ENCODE measurements at places on chromosomes 3 and 15.

DNA sequence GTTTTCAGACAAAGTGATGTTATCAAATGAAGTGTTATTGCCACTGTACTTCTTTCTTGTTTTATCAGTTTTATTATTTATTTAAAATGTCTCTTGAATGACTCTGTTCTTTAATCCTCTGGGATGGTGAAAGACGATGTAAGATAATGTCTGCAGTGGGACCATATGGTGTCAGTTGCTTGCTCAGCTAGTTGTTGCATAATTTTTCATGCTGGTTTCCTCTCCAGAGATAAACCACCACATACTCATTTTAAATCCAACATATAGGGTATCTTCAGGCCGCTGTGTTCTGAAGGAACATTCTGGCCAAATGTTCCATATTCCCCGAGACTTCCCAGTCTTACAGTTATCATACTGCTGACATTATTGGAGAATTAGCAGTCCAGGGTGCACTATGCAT is 75.9 kb downstream of the GABRG3 start:
- DNase-seq = no peak

DNA sequence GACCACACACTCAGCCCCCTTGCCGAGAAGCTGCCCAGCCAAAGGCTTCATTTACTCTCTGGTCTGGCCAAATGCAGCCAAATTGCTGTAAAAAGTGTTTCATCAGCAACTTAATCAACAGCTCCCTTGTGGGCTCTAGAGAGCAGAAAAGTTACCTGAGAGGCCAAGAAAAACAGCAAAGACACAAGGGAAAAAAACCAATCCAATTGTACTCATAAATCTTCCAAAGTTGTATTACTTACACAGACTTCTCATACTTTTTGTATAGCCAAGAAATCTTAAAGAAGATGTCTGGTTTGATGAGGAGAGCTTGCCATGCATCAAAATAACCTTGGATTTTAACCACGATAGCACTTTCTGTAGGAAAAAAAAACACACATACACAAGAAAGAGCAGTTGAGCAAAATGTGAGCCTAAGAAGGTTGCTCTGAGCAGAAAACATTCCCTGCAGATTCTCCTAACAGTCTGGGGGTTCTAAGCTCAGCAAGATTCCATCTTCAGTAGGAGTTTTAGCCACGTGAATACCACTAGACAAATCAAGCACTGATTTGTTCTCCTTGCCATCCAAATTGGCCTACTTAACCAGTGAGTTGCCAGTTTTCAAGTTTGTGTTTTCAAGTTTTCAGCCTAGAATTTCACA is 120.0 kb downstream of the CYP19A1 start:
- no peak for DNase-seq

- peak; percentile 23 for DNase-seq
These were observed 54.8 kb downstream of the ZBTB20 start for GRCh38 chr3:115092220-115092791.

DNA sequence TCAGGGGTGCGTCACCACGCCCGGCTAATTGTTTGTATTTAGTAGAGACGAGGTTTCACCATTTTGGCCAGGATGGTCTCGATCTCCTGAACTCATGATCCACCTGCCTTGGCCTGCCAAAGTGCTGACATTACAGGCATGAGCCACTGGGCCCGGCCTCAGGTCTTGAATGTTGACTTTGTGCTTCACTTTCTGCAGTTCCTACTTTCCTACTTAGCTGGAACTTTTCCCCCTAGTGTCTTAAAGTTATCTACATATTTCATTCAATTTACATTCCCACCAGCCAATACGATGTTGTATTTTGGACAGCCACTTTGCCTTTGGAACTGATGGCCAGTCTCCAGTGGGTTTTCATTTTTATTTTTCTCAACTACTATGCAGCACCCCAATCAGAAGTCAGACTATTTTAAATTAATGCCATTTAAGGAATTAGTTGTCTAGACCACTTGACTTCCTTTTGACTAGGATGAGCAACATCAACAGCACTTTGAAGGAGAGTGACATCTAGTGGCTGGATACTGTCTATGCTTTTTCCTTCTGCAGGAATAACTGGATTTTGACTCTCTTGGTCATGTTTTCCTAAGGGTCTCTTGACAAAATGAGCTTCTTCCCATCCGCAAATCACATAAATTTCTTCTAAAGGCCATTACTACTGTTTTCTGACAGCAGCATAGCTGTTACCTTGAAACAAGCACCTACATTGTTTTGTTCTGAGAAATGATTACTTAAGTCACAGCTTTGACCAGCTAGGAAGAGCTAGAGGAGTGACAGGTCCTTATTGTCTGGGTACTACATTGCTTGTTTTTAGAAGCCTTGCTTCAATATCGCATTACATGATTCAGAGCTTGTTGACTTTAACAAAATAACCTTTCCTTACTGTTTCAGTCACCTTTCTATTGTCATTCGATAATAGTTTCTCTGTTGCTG is 140.2 kb downstream of the ITPR1 start:
- DNase-seq = peak; percentile 20

GRCh38 chr15:99135194-99135593 is 30.3 kb downstream of the SYNM start:
- no peak for DNase-seq

- no peak for DNase-seq
These were observed 759 bp downstream of the WDR6 start for GRCh38 chr3:49007771-49008528.

GRCh38 chr15:90987561-90988141 is 6.7 kb downstream of the PRC1 start:
- no peak for DNase-seq

GRCh38 chr3:62312201-62312600 is 61.1 kb downstream of the FEZF2 start:
- DNase-seq = no peak

- no peak for DNase-seq
These were observed 85.7 kb downstream of the FNDC3B start for GRCh38 chr3:172125053-172125452.

DNA sequence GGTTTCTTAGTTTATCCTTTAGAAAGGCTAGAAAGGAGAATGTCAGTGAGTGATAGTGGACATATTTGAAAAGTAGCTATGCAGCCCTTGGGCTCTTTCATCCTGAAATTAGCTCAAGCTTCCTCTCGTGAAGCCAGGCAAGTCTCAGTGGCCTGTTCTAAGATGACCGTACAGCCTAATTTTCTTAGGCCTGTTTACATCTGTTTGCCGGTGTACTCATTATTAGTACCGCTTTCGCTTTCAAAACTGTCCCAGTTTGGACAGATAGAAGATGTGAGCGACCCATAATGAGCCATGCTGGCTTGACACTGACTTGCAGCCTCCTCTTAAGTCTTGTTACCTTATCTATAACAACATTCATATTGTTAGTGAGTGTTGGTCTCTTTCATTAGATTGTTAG is 5.7 kb upstream of the ARL14 start:
- no peak for DNase-seq

- no peak for DNase-seq
These were observed 495.1 kb upstream of the SGO1 start for GRCh38 chr3:20680990-20681628.

GRCh38 chr3:196274585-196274984 is 12.9 kb downstream of the PCYT1A start:
- no peak for DNase-seq

DNA sequence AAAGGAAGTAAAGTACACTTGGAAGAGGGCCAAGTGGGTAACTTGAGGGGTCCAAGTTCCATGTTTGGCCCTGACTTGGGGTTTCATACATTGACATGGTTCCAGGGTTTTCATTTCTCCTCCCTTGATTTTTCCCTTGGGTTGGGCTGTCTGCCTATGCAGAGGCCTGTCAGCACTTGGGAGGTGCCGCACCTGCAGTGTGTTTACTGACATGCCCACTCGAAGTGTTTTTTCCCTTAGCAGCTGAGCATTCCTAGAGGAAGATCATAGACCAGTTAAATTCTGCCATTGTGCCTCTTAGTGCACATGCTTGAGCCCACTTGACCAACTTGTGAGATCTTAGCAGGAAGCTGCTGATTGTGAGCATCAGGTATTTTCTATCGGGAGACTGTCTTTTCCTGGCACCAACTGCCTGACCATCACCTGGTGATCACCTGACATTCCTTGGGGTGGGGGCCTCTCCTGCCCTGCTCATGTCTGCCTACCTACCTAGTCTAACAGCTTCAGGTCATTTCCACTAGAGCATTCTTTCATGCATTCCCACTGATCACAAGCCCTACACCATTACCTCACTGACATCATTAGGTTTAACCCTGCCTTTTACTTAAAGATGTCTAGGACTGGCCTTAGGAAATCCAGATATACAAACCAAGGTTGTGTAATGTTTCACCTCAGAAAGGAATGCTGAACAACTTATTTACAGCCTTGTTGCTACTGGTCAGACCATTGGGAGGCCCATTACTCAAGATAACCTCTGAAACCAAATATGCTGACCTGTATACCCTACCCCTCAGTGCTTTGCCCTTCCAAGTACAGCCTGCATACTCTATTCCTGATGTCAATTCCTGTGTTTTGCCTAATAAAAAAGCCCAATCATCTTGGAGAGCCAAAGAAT is 68.3 kb downstream of the CD47 start:
- DNase-seq = no peak

DNA sequence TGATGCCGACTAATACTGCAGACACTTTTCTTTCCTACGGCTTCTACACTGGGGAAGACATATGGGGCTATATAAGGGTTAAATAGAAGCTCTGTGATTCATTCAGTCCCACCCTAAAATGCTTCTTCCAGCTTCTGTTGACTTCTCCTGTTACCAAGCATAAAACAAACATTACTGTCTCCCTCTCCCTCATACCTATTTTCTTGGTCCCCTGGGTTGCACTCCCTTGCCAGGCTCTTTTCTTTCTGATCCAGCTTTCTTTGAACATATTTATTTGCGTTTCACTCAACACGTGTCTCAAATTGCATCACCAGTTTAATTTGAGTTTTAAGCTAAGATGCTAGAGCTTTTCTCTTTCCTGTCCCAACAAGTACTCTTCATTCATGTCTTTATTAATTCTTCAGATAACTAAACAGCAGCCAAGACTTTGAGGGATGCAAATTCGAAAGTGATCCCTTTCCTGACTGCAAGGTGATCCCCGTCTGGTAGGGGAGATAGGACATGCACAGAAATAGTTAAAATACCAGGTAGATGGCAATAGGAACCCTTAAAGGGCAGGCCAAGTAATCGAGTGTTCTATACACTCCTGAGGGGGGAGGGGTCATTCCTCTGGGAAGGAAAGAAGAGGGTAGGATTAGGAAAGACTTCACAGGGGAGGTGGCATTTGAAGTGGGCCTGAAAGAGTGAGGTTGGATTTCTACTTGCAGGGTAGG is 198.6 kb upstream of the BCL6 start:
- DNase-seq = peak; percentile 50

Data from smooth muscle cell of the brain vasculature (primary cell).